ENCODE measurements at places on chromosomes 3 and 15.

DNA sequence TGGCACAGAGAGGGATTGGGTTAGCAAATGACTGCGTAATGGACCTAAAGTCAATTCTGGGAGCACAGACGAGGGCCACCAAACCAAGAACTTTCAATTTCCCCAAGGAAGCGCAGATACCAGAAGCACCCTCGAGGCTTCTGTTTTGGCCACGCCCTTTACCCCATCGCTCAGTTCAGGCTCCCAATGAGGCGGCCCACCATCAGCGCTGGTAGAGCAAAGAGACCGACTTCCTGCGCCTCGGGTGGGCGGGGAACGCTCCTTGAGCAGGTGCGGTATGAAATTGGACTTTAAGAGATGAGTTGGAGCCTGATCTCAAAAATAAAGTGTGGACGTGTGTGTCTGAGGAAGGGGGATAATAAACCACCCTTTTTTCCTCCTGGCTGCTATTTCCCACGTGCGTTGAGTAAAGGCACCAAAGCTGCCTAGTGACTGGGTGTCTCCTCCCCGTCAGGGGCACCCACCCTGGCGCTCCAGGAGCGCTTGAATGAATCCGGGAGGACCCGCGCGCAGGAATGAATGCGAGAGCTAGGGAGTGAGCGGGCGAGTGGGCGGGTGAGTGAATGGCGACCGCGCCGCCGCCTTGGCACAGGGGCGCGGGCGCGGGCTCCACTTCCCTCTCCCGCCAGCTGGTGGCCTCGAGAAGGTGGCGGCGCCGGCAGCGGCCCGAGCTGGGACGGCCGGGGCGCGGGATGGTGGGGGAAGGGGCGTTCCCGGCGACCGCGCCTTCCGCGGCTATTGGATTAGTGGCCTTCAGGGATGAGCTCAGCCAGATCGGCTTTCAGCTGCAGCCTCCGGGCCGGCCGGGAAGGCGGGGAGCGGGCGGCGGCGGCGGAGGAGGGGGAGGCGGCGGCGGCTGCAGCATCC is at the start of gene SPSB4:
Gene SPSB4, plus strand, starts transcription at position 772 of the 867 bp plus-strand sequence. CDS start 14,758 bp downstream, outside the sequence.
- peak; percentile 80 for DNase-seq

GRCh38 chr3:81300324-81300927 is 461.0 kb downstream of the GBE1 start:
- peak; percentile 13 for DNase-seq

DNA sequence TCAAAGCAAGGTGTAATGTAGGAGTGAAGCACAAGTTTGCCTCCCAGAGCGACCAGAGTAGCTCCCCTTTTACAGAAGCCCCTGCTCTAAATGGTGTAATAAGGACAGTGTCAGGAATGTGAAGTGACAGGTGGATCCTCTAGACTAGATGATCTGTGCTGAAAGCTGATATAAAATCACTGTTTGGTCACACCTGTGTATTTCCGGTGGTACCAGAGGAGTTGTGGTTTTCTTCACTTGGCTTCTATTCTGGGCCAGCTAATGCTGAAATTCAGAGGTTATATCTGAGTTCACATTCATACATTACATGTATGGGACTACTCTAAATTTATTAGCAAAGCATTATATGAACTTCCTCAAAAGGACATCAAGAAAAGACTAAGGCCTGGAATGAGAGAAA is 117.4 kb downstream of the IL1RAP start:
- no peak for DNase-seq

DNA sequence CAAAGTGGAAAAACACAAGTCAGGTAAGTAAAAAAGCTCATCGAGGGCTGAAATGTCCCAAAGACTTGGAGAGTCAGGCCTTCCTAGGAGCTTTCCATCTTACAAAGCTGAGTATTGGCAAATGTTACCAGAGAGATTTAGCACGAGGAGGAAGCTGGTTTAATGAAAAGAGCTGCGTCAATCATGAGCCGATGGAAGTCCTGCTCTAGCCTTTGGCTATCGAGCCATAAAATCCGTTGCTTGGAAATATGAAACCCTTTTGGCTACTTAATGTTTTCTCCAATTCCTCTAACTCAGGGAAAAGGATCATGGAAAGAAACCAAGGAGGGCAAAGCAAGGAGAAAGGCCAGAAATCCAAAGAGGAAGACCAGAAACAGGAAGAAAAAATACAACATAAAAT is 1074.6 kb downstream of the FHIT start:
- DNase-seq = no peak

DNA sequence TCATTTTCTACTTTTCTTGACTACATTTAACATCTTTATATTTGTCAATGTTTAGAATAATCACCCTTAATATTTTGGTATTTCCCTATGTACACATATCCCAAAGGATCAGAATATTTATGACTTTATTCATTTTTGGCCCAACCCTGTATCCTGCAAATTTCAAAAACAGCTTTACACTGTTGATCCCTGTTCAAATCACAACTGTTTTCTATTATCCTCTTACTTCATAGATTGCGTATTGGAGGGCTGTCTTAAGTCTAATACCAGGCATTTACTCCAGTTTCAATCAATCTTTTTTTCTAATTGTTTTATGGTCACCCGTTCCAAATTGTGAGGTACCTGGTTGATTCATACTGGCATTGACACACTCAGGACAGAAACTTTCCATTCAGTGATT is 107.9 kb downstream of the RPL22L1 start:
- no peak for DNase-seq

GRCh38 chr3:161498259-161498921 is 1.8 kb downstream of the OTOL1 start:
- no peak for DNase-seq

- DNase-seq = no peak
Observed at GRCh38 chr3:177349384-177349783, 152.1 kb upstream of the TBL1XR1 start.

DNA sequence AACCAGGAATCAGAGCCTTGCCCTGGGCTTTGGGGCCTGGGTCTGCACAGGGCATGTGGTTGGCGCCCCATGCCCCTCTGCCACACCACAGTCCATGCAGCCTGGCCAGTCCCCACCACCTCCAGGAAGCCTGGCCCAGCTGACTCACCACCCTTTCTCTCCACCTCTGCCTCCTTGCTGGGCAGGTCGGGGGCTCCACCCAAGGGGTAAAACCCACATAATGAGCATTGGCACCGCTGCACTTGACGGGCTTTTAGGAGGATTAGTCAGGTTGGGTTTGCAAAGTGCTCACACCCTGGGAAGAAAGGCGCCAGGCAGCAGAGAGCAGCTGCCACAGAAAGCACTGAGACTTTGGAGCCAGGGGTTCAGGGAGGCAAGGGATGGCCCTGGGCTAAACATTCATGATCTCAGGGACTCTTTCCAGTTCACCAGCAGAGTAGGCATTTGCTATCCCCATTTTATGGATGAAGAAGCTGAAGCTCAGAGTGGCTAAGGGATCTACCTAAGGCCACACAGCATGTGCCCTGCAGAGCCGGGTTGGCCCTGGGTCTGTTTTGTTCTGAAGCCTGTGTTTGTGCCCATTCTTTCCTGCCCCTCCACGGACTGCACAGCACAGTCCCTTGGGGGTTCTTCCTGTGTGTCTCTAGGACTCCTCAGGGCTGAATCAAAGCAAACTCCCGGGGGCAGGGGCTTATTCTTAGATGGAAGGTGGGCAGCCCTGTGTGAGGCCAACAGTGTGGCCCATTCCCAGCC is 113.4 kb downstream of the ETFA start:
- no peak for DNase-seq

GRCh38 chr15:66704019-66704802 is 2.2 kb downstream of the SMAD6 start:
- no peak for DNase-seq

- peak; percentile 60 for DNase-seq
Observed at GRCh38 chr3:33883538-33883950, 85.1 kb downstream of the PDCD6IP start.

- peak; percentile 33 for DNase-seq
Observed at GRCh38 chr3:180870008-180870699, 42.3 kb upstream of the FXR1 start.

- DNase-seq = no peak
Observed at GRCh38 chr3:31755926-31756658, 223.4 kb downstream of the STT3B start.

DNA sequence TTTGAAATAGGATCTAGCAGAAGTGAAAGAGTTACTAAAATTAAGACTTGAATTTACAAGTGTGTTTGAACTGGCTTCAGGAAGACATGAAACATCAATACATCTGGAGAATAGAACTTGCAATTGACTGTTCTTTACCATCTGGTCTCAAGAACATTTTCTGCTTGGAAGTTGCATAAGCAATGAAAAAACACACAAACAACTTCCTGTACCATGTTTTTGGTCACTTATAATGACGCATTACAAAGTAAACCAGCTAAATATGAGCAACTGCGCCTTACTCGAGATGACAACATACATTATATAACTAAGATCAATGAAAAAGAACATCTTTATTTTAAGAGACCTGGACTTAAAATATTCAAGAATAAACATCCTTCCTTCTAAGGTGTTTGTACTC is 112.5 kb downstream of the TIGIT start:
- no peak for DNase-seq

DNA sequence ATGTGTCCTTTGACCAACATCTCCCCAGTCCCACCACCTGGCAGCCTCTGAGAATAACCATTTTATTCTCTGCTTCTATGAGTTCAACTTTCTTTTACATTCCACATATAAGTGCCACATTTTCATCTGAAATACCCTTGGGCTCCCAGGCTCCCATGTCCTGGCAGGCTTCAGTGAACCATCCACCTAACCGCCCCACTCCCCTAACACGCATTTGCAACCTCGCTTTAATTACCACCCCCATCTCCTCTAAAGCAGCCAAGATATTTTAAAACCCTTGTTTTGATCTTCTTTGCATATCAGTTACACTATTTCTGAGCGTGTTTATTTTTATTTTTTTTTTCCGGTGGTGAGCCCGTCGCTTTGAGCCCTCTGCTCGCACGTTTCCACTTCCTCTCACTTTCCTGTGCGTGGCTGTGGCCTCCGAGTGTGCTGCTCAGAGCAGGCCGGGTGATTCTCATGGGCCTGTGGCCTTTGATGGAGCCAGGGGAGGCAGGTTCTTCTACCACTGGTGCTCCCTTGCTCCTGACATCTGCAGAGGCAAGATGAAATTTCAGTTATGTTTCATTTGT is 195.4 kb upstream of the LPP start:
- no peak for DNase-seq

DNA sequence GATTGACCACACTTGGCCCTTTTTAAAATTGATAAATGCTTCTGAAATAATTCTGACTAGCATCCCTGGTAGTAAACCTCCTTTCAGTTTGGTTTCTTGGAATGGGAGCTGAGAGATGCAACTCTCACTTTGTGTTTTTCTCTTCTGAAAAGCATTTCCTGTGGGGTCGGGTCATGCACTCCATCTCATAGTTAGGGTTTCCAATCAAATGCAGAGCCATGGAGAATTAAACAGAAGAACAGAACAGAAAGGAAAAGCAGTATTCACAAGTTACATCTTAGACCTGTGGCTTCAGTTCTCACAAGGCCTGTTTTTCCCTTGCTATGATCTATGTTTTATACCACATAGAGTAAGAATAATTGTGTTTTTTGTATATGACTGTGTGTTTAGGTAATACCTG is 39.7 kb downstream of the SENP2 start:
- no peak for DNase-seq

Data from hepatocyte (in vitro differentiated cells).